ENCODE measurements at places on chromosomes 6 and 20.

DNA sequence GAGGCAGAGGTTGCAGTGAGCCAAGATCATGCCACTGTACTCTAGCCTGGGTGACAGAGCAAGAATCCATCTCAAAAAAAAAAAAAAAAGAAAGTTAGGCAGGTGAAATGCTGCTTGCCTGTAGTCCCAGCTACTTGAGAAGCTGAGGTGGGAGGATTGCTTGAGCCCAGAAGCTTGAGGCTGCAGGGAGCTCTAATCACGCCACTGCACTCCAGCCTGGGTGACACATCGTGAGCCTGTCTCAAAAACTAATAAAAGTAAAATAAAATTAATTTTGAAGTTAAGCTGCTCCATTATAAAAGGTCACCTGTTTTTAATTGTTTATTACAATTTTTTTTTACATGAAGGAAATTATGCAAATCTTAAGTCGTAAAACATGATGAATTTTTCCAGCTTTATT, 23.2 kb upstream of the SAMHD1 start:
- no peak for DNase-seq

GRCh38 chr6:170066679-170067078, 224.2 kb downstream of the DLL1 start:
- no peak for DNase-seq

DNA sequence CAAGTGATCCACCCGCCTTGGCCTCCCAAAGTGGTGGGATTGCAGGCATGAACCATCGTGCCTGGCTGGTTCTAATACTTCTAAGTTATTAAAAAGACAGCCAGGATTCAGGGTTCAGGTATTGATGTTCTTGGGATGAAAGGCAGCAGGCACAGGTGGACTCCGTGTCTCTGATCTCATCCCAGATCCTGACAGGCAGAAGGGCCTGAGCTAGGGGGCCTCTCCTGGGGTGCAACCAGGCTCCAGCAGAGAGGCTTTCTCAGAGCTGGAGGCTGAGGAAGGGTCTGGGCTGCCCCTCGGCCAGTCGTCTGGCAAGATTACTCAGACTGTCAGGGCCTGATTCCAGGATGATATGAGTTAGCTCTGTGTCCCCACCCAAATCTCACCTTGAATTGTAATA, 106.3 kb downstream of the SCML4 start:
- DNase-seq, result no peak

- DNase-seq, result no peak
These were observed 165.1 kb downstream of the RALGAPA2 start for GRCh38 chr20:20547221-20547875.

GRCh38 chr6:140253096-140253495, 878.6 kb upstream of the CITED2 start:
- no peak for DNase-seq

DNA sequence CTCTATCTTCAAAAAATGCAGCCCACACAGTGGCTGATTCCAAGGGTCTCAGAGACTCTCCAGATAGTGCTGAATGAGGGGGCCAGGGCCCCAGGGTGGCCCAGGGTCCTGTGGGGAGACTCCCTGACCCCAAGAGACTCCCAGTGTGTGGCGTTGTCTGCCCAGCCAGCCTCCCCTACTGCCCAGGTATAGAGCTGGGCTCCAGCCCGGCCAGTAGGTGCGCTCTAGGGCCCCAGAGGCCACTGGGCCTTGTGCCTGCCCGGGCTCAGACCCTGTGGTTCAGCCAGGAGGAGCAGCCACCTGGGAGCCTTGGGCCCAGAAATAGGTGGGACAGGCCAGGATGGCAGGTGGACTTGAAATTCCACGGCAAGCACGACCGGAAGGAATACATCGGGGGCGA, 30.3 kb upstream of the GATA5 start:
- DNase-seq, result no peak

GRCh38 chr20:15411781-15412180, 1074.4 kb upstream of the FLRT3 start:
- no peak for DNase-seq

DNA sequence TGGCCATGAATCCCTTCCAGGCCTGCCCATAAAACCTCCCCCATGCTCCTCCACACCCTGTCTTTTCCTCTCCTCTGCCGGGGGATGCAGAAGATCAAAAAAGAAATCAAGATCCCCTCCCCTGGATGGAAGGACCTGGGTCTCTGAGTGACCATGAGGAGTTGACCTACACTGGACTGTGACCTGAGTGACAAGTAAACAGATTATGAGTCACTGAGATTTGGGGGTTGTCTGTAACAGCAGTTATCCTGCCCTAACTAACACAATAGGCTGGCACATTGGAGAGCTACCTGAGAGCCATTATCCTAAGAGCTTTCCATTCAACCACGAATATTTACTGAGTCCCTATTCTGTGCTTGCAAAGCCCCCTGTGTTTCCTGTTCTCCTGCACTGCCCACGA, 28.4 kb upstream of the SIRPA start:
- no peak for DNase-seq

GRCh38 chr6:41271901-41272395, 14.5 kb downstream of the TREM1 start:
- no peak for DNase-seq

DNA sequence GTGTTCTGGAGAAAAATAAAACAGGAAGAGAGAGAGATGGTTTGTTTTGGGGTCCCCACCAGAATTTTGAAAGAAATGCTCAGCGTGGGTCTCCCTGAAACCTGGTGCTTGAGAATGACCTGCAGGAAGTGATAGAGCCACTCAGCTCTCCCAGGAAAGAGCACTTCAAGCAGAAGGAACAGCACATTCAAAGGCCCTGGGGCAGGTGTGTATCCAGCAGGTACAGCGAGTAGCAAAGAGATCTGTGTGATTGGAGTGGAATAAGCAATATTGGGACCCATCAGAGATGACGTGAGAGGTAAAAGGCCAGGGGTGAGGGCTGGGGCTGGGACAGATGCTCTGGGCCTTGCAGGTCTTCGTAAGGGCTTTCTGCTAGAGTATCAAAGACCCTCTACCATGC, 89.5 kb upstream of the CCDC167 start:
- no peak for DNase-seq

- no peak for DNase-seq
These were observed 138.5 kb upstream of the SOX4 start for GRCh38 chr6:21455071-21455470.

DNA sequence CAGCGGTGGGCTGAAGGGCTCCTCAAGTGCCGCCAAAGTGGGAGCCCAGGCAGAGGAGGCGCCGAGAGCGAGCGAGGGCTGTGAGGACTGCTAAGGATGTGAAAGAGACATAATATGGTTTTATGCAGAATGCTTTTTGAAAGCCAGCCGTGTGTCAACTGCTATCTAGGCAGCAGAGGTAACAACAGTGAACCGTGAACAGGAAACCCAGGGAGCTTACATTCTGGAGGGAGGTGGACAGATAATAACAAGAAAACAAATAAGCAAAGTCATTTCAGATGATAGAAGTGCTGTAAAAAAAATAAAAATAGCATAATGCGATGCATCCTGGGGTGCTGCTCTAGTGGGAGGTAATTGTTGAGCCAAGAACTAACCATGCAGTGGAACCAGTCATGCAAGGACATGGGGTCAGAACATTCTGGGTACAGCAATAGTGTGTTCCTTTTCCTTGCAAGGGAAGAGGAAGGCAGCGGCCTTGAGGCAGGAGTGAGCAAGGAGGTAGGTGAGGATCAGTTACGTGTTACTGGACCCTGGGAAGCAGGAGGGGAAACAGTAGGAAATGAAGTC, 134.4 kb upstream of the TMEM170B start:
- no peak for DNase-seq

- DNase-seq, result no peak
These were observed 104.6 kb downstream of the DTD1 start for GRCh38 chr20:18692447-18692846.

DNA sequence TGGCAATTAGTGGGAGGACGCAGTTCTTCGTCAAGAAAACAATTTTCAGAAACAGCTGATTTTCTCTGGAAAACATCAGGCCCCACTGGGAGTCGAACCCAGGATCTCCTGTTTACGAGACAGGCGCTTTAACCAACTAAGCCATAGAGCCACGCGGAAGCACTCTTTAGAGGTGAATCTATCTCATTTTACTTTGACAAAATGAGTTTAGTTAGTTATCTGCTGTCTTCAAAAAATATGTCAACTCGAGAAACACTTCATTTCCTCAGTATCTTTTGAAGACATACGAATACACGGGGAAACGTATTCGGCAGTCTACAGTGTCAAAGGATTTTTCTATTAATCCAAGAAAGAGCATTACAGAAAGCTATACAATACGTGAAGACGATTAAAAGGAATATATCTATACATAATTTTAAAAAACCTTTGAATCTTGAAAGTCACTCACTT, 26.7 kb downstream of the GPX6 start:
- DNase-seq, result peak; percentile 53

DNA sequence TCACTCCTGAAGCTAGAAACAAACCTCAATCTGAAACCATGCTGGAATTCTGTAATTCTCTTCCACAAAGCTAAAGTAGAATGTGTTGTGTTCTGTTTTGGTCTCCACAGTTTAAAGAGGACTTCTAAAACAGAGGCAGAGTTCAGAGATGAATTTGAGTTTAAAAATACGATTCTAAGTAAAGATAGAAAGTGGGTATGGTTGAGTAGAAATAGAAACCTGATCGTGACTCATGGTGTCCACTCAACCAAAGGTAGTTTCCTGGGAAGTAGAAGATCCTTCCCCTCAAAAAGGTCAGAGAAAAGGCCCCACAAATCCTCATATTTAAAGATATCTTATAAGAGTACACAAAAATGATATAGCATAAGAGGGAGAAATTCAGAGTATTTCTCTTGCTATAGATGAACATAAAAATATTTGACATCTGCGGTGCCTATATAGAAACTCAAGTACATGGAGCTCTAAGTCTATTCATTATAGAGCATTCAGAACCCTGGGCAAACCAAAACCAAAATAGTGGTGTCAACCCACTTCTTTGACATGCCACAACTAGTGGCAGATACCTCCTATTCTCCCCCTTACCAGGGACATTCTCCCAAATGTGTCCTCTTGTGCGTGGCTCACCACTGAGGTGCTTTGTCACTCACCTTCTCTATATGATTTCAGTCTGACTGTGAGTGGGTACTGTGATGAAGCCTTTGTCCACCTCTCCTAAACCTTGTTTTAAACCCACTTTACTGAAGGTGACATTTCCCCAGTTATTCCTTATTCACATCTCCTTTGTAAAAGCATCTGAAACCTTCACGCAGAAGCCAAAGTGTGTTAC, 84.5 kb downstream of the PLCB1 start:
- DNase-seq, result no peak

- DNase-seq, result no peak
These were observed 1.7 kb downstream of the SOD2 start for GRCh38 chr6:159691133-159691962.

- no peak for DNase-seq
These were observed 203.3 kb downstream of the PREX1 start for GRCh38 chr20:48624315-48625020.

DNA sequence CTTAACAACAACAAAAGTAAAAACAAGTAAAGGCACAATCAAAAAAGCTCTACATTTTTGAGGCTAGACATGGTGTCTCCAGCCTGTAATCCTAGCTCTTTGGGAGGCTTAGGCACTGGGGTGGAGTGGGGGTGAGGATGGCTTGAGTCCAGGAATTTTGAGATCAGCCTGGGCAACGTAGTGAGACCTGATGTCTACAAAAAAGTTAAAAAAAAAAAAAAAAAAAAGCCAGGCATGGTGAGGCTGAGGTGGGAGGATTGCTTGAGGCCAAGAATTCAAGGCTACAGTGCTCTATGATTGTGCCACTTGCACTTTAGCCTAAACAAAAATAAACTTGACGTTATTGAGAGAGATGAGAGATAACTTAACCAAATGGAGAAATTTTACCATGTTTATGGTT, 60.1 kb downstream of the QKI start:
- no peak for DNase-seq

DNA sequence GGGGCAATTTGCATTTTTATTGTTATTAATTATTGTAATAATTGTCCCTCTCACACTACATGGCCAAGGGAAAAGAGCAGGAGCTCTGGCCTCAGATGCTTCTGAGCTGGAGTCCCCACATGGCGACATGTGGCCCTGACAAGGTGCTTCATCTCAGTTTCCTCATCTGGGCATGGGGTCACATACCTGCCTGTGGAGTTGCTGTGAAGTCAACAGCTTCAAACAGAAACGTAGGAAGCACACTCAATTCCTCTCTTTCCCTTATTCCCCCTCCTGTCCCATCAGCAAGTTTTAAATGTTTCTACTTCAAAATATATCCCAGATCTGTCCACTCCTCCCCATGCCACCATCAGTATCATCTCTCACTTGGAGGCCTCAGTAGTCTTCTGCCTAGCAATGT, 8.7 kb downstream of the CPNE5 start:
- DNase-seq, result no peak

All from stimulated activated CD4-positive, alpha-beta T cell treated with anti-CD3 and anti-CD28 coated beads, Interleukin-12 subunit alpha, Interleukin-12 subunit beta, amount 100 ng/mL, for 48 hours (primary cell).